ENCODE measurements at places on chromosomes 5 and 9. TPM values are rescaled to one million over a fixed set of nuclear protein-coding genes. Genes with fewer than 3 reads are reported as not detected.

The LCP2 gene
- 1.0 TPM for total RNA-seq

The TSSK1B gene
- total RNA-seq: not detected

The PCDHGB3 gene
- total RNA-seq: 5.1 TPM

The CFAP90 gene
- total RNA-seq: not detected

The RASGRF2 gene
- under 0.01 TPM for total RNA-seq

The LHX3 gene
- not detected for total RNA-seq

The SCAI gene
- total RNA-seq: 9.7 TPM

Data from melanocyte of skin (primary cell).